ENCODE measurements at places on chromosomes 2 and 18.
A peak's percentile ranks its signal among the peaks of the same experiment; 100 is the strongest.

- DNase-seq, result no peak
These were observed 28.7 kb upstream of the MGAT5 start for GRCh38 chr2:134225173-134225572.

- DNase-seq, result peak; percentile 92
These were observed 486 bp upstream of the GPR39 start for GRCh38 chr2:132415915-132416722.

- DNase-seq, result no peak
These were observed 693.3 kb upstream of the KLHL29 start for GRCh38 chr2:22691666-22692065.

DNA sequence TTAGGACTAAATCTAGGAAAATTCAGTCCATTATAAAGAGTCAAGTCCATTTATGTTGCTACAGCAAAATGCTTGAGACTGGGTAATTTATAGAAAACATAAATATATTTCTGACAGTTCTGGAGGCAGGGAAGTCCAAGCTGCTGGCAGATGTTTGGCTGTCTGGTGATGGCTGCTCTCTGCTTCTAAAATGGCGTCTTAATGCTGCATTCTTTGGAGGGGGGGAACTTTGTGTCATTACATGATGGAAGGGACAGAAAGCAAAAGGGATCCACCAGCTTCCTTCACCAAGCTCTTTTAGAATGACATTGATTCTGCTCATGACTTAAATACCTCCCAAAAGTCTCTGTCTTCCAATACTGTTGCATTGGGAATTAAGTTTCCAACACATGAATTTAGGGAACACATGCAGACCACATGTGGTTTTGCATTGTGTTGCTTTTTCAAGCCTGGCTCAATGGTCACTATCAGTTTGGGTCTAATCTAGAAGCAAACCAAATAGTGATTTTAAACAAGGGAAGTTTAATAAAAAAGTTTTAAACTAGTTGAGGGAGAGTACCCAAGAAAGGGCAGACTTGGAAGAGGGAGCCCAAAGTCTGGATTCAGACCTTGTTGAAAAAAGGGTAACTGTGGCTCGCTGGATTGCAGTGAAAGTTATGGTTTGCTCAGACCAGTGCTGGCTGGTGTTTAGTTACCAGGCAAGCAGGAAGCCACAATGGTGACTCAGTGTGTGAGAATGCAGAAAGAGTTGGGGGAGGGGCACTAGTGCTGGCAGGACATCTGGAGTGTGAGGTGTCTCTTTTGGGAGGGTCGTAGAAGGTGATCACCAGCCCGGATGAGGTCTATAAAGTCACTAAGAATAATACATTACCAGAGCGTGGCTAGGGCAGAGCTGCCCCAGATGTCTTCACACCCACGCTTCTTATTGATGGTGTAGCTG is 30.8 kb downstream of the C18orf54 start:
- peak; percentile 61 for DNase-seq

DNA sequence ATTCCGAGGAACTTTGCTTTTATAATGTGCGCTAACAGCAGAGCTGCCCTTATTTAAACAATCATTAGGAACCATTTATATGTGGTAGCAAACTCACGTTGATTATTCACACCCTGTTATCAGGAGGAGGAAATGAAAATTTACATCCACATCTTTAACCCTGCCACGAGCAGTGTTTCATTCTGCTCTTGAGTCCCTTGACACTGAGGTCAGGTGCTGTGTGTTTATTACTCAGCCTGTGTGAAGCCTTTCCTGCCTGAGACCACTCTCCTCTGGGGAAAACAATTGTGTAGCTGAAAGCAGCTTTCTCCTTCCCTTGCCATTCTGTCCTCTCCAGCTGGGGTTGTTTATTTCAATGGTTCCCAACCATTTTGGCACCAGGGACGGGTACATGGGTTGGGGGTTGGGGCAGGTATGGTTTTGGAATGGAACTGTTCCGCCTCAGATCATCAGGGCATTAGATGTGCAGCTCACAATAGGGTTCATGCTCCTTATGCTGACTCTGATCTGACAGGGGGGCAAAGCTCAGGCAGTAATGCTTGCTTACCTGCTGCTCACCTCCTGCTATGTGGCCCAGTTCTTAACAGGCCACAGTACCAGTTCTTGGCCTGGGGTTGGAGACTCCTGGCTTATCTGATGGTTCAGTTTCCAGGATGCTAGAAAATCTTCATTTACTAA is 651.1 kb downstream of the TDRD15 start:
- no peak for DNase-seq

DNA sequence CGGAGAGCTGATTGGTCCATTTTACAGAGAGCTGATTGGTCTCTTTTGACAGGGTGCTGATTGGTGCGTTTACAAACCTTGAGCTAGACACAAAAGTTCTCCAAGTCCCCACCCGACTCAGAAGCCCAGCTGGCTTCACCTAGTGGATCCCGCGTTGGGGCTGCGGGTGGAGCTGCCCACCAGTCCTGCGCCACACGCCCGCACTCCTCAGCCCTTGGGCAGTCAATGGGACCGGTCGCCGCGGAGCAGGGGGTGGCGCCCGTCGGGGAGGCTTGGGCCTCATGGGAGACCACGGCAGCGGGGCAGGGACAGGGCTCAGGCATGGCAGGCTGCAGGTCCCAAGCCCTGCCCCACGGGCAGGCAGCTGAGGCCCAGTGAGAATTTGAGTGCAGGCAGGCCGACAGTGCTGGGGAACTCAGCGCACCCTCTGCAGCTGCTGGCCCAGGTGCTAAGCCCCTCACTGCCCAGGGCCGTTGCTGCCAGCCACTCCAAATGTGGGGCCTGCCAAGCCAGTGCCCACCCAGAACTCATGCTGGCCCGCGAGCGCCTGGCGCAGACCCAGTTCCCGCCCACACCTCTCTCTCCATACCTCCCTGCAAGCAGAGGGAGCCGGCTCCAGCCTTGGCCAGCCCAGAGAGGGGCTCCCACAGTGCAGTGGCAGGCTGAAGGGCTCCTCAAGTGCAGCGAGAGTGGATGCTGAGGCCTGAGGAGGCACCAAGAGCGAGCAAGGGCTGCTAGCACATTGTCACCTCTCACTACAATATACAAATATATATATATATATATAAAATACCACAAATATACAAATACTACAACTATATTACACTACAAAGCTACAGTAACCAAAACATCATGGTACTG is 100.7 kb downstream of the SPIRE1 start:
- DNase-seq, result no peak

DNA sequence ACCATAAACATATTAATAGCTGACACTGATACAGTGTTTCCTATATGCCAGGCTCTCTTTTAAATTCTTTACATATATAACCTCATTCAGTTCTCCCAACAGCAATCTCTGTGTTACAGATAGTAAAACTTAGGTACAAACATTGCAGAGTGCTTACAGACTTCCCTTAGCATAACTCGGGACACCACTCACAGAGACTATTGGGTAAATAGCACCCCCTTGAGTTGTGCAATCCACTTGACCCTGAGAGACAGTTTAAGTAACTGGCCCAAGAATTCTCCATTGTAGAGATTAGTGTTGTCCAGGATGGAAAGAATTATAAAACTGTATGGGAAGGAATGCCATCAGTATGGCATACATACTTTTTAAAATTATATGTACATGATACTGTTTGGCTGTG is 110.1 kb downstream of the POLE4 start:
- DNase-seq, result no peak

DNA sequence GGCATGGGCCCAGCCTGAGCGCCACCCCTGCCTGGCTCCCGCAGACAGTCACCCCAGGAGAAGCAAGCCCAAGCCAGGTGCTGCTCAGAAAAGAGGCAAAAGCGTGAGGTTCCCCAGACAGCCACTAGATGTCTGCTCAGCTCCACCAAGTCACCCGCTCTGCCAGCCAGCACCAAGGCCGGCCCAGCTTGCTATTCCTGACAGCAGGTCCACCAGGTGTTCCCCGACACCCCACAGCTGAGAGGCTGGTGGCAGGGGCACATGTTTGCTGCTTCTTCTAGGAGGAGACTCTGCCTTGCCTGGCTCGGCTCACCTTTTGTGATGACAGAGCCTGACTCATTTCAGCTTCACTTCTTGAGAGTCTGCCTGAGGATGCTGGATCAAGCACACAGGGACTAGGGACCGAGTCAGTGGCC is 206.7 kb downstream of the MGAT5 start:
- no peak for DNase-seq

- DNase-seq, result no peak
These were observed 204.0 kb downstream of the ARL4C start for GRCh38 chr2:234292962-234293243.

DNA sequence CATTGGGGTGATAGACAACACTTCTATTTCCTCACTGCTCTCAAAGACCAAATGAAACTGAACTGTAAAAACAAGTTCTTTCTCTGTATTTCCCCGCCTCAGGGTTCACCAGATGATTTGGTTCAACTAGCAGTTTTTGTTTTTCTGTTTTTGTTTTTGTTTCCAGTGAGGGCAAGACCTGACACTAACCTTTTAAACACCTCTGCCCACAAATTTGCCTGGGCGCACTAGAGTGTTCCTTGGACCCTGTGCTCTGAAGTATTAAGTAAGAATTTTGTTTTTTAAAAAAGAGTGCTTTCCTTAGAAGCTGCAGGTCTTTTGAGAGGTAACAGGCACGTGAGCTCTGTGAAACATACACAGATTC is 92.9 kb downstream of the DYSF start:
- DNase-seq, result no peak

GRCh38 chr2:128269990-128270671 is 48.5 kb downstream of the HS6ST1 start:
- no peak for DNase-seq

DNA sequence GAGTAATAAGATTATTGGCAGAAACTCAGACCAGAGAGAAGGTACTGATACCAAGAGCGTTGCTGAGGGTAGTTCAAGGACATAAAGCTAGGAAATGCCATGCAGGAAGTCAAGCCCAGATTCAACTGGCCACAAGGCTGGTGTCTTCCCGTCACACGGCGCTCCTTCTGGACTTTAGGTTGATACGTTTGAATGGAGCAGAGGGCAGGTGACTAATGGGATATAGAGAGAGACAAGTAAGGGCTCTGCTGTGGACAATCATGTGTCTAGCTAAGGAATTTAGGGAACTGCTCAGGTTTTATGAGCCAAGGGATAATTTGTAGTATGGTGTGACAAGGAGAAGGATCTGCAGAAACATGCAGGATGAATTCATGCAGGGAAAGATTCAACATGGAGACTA is 83.9 kb upstream of the MC2R start:
- no peak for DNase-seq

- DNase-seq, result no peak
These were observed 1135.6 kb upstream of the FAM98A start for GRCh38 chr2:34734662-34735061.

- no peak for DNase-seq
These were observed 22.1 kb upstream of the ASB1 start for GRCh38 chr2:238404406-238405216.

- no peak for DNase-seq
These were observed 37.3 kb downstream of the USP14 start for GRCh38 chr18:195651-196050.

- DNase-seq, result no peak
These were observed 556.2 kb downstream of the THSD7B start for GRCh38 chr2:137321566-137321965.

DNA sequence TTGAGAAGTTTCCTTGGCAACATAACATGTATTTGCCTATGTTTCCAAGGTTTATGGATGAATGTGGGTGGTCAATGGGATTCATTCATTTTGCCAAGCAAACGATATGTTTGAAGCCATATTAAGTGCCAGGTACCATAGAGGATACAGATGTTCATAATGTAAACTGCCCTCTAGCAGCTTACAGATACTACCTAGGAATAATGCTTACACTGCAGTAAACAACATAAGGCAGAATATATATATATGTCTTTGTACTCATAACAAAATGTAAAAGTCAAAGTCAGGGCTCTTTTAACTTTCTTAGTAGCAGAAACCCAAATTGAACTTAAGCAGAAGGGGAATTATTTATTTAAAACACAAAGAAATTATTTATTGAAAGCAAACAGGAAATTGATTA is 171.6 kb upstream of the TNP1 start:
- DNase-seq, result no peak

DNA sequence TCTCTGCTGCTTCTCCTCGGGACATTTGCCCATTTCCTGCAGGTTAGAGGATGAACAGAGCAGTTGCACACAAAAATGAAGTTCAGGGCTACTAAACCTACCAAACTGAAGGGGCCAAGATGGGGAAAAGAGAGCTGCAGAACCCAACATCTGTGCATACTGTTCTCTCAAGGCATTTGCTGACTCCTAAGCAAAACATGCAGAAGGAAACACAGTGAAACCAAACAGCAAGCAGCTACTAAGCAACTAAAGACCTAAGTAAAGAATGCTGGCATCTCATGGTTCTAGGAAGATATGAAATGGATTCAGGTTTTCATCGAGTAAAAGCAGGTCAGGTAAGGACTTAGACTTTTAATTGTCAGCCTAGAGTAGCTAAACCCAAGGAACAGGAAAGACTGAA is 111.9 kb upstream of the SYT4 start:
- DNase-seq, result no peak

DNA sequence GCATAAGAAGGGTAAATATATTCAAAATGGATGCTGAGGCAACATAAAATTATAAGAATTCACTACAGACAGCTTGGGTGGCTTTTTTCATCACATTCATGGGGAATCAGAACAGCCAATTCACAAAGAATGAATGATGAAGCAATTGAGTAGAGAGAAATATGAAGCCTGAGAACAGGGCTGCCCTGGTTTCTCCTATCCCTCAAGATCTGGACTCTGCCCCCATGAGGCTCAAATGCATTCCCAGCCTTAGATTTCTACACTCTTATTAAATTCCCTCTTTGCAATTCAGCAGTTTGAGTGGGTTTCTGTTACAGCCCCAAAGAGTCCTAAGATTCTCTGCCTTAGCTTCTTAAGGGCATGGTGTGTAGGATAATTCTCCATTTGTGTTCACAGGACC is 172.5 kb downstream of the MAIP1 start:
- no peak for DNase-seq

DNA sequence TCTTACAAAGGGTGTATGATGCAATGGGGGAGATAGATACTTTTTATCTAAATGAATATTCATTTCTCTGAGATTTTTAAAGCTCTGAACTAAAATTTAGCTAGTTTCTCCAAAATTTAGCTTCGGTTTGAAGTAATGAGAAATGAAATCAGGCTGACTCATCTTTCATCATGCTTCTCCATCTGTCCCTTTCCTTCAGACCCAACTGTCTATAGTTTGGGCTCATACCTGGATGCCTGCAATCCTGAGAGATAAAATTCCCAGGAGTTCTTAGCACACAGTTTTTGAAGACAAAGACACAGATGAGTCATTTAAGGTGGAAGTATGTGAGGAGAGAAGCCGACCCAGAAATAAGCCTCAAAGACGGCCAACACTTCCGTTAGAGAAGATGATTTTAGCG is 336.4 kb upstream of the CDH20 start:
- DNase-seq, result no peak
